ENCODE measurements at places on chromosomes 11 and 22. TPM values are rescaled to one million over a fixed set of nuclear protein-coding genes. Genes with fewer than 3 reads are reported as not detected.

DNA sequence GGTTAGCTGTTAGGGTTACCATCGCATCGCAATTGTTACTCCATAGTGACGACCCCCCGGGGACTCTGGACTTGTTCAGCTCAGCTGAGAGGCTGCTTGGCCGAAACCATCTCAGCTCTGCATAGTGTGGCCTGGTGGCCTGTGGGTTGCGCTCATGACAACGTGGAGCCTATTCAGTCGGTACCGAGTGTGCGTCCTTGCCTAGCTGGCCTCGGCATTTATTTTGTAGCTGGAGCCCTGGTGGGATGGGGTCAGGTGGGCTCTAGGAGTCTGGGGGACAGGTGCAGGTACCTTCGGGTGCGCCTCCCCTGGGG lies 13.5 kb downstream of the LRP5 start:
- no peak overlapping the region for H3K4me3 ChIP-seq
- H3K36me3 ChIP-seq: no peaks in the 10 kb centered on the region
- peaks cover 36% of the 10 kb centered on the region for H3K4me1 ChIP-seq
- no peak for DNase-seq

DNA sequence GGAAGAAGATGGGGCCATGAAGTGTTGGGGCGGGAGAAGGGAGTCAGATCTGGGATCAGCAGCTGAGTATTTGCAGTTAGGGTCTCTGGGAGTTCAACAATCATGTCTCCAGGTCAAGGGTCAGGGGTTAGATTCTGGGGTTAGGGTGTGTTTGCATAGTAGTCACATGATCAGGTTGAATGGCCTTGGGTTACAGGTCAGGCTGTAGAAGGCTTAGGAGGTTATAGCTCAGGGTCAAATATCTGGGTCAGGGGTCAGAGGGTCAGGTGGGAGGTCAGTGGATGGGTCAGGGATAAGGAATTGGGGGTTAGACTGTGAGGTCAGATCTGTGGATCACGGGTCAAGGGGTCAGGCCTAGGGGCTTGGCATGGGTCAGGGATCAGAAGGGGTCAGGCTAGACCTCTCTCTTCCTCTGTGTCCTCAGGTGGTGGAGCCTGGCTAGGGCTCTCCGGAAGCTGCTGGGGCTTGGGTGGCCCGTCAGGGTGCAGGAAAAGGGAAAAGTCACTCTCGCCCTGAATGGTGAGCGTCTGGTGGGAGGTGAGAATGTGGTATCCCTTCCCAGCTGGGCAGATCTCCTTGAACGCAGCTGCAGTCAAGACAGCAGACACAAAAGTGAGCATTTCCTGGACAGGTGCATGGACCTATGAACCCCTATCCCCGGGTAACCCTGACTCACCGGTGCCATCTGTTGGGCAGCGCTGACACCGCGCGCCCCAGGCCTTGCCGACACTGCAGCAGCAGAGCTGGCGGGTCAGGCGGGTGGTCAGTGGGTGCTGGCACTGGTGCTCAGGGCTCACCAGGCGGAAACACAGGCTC lies 6.4 kb downstream of the LTBP3 start:
- no peaks in the 10 kb centered on the region for H3K36me3 ChIP-seq
- peaks cover 18% of the 10 kb centered on the region for H3K4me1 ChIP-seq
- DNase-seq: peak; percentile 74
- no peaks in the 10 kb centered on the region for H3K27me3 ChIP-seq

DNA sequence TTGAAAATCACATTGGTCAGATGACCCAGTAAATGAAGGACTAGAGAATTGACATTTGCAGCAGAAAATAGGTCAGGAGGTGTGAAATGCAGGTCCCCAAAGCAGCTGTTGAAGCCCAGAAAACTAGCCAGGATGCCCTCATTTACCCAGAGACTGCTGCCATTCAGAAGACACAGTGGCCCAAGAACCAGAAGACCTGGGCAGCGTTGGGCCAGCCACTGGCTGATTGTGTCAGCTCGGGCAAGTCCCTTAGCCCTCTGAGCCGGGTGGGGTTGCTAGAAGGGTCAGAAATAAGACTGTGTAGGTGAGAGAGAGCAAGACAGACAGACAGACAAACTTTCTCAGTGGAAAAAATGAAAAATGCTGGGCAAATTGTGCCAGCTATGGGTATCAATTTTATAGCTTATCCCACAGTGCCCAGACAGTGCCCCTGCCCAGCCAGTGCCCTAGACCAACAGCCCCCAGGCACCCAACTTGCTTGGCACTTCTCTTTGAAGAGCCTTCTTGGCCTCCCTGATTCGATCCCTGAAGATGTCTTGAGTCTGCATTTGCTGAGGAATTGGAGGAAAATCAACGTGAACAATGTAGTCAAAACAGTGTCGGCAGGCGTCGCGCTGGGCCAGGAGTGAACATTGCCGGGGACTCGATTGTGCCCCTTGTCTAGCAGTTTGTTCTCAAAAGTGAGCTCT lies 198.3 kb downstream of the MN1 start:
- H3K4me1 ChIP-seq: no peaks in the 10 kb centered on the region
- no peak overlapping the region for H3K27ac ChIP-seq
- H3K36me3 ChIP-seq: no peaks in the 10 kb centered on the region
- no peaks in the 10 kb centered on the region for H3K27me3 ChIP-seq
- H3K4me3 ChIP-seq: no peak overlapping the region

The C1QTNF4 gene
- 5.6 TPM for total RNA-seq

DNA sequence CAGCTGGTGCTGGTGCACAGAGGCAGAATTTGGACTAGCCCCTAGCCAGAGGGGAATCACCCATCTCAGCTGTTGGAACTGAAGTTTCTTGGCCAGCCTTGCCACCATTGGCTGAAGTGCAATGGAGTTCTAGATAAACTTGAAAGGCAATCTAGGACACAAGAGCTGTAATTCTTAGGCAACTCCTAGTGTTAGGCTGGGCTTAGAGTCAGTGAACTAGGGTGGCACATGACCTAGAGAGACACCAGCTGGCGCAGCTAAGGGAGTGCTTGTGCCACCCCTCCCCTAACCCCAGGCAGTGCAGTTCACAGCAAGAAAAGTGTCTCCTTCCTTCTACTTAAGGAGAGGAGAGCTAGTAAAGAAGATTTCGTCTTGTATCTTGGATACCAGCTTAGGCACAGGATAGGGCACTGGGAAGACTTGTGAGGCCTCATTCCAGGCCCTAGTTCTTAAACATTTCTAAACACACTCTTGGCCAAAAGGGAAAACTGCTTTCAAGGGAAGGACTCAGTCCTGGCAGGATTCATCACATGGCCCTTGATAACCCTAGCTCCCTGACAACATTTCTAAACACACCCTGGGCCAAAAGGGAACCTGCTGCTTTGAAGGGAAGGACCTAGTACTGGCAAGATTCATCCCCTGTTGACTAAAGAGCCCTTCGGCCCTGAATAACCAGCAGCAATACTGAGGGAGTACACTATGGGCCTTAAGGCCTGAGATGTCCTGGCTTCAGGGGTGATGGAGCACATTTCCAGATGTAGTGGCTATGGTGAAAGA lies 53.4 kb downstream of the XRRA1 start:
- no peaks in the 10 kb centered on the region for H3K36me3 ChIP-seq
- no peaks in the 10 kb centered on the region for H3K4me1 ChIP-seq
- H3K27ac ChIP-seq: no peak overlapping the region
- no peak for DNase-seq

- DNase-seq: no peak
- no peak overlapping the region for H3K4me3 ChIP-seq
- no peaks in the 10 kb centered on the region for H3K27me3 ChIP-seq
- H3K36me3 ChIP-seq: no peaks in the 10 kb centered on the region
Observed at GRCh38 chr11:48036466-48036865, 56.1 kb downstream of the PTPRJ start.

DNA sequence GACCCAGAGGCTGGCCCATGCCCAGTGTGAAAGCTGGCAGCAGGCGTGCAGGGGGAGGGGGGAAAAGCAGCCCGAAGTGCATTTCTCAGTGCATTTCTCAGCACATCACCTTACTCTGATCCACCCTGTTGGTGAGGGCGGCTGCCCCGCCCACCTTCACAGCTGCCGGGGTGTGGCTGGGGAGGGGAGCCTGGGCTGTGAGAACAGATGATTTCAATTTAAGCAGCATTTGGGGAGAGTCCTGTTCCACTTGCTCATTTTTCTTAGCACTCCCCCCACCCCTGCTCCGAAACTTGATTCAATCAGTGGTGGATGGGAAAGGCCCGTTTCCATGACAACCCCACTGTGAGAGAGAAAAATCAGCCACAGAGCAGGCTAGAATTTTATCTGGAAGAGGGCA lies 84.8 kb downstream of the SNX19 start:
- DNase-seq: no peak
- no peak overlapping the region for H3K4me3 ChIP-seq
- H3K27ac ChIP-seq: peak overlapping the region; percentile 27
- H3K27me3 ChIP-seq: no peaks in the 10 kb centered on the region

The SAA4 gene
- total RNA-seq: 5.6 TPM

The ELF5 gene
- total RNA-seq: 18.7 TPM

GRCh38 chr11:76623171-76623883 lies 47.2 kb downstream of the LRRC32 start:
- DNase-seq: no peak
- no peak overlapping the region for H3K27ac ChIP-seq
- no peaks in the 10 kb centered on the region for H3K36me3 ChIP-seq

The GUCY1A2 gene
- total RNA-seq: 4.9 TPM
